ENCODE measurements at places on chromosomes 5 and 9.
A peak's percentile ranks its signal among the peaks of the same experiment; 100 is the strongest.

DNA sequence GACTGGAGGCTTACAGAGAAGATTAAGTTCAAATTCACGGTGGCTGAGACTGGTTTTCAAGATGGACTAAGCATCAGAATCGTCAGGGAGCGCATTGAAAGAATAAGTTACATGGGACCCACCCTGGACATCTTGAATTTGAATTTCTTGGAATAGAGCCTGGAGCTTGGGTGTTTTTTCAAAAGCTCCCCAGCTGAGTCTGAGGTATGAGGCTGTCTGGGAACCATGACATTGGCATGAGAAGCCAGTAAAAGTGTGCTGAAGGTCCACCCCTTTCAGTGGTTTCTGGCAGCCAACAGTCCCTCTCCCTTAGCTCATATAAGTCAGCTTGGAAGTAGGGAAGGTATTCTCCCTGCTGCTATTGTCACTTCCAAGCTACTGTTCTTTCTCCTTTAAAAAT is 97.8 kb downstream of the MAST4 start:
- DNase-seq = no peak

DNA sequence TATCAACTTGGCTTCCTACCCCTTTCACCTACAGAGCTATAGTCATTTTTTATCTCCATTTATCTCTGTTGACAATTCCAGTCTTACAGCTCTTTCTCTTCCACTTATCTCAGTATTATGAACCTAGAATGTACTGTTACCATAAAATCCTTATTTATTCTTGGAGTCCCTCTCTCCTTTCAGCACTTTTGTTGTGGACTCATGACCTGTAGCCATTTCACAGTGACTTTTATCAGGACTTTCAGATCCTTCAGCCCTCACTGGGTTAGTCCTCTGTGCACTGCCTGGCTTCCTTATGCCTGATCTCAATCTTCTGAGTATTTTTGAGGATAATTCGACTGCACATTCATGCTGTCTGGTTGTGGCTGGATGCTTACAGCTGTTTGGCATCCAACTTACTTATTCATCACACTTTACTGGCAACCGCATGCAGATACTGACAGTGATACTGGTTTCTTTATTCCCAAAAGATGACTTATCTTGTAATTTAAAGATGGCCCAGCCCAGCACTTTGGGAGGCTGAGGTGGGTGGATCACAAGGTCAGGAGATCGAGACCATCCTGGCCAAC is 293.3 kb downstream of the MAN2A1 start:
- DNase-seq = no peak

DNA sequence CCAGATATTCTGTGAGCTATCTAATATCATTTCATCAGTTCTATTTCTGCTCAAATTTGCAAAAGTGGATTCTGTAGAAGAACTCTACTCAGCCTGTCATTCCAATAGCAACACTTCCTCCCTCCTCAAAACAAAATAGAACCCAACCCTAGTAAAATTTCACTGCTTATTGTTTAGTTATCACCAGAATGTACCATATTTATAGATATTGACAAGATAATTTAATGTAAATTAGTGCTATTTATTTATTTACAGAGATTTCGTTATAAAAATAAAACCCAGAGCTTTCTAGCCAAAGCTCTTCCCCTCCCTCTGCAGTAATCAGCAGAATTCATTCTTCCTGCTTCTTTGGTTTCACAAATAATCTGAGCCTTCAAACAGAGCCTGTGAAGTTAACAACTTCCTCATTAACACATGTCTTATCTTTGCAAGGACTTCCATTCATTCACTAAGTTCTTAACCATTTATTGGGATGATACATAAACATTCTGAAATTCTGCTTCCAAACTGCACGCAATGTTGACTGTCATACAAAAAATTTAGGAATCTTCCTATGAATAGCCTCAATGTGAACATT is 73.7 kb upstream of the PJA2 start:
- no peak for DNase-seq

GRCh38 chr5:66628561-66628960 is 32.4 kb downstream of the MAST4 start:
- no peak for DNase-seq

DNA sequence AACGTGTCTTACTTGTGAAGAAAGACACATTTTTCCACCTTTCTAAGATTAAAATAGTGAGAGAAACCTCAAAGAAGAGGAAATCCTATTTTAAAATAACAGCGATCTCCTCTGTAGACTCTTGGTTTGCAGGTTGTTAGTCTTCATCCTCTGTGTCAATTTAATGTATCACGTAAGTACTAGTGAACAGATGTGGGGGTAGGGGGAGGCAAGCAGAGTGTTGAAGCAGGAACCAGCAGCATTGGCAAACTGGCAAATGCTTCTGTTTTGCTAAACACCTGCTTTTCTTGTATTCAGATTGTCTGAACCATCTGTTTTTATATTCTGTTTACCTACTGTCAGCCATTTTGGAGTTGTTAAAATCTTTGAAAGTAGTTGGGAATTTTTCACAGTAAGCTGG is 159.3 kb upstream of the TLX3 start:
- DNase-seq = no peak

DNA sequence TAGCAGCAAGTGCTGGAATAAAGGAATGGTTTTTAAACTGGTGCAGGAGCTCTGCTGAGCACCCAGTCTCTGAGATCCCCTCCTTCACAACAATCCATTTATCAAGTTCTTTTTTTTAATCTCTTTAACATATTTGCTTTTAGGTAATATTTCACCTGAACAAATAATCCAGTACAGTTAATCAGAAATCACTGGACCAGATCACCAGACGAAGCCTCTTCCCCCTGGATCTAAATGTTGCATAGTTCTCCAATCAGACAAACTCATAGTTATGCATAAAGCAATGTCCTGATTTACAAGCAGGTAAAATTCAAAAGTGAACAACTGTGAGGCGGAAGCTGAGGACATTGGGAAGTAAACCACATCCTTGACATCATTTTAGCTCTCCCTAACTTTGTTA is 657.7 kb upstream of the RORB start:
- DNase-seq = no peak

- DNase-seq = peak; percentile 32
Measured at GRCh38 chr5:149133795-149134777, 7.2 kb upstream of the ABLIM3 start.

- no peak for DNase-seq
Measured at GRCh38 chr5:18749763-18750162, 1115.5 kb downstream of the TAF11L14 start.

All from erythroblast (primary cell).